ENCODE measurements at places on chromosomes 7 and 10.

GRCh38 chr10:48242171-48242904 is 32.2 kb downstream of the FRMPD2 start:
- no peak for DNase-seq

GRCh38 chr7:131859147-131859821 is 302.9 kb upstream of the PODXL start:
- DNase-seq = peak; percentile 66

GRCh38 chr7:87345962-87346371 is 503 bp downstream of the CROT start:
- no peak for DNase-seq

DNA sequence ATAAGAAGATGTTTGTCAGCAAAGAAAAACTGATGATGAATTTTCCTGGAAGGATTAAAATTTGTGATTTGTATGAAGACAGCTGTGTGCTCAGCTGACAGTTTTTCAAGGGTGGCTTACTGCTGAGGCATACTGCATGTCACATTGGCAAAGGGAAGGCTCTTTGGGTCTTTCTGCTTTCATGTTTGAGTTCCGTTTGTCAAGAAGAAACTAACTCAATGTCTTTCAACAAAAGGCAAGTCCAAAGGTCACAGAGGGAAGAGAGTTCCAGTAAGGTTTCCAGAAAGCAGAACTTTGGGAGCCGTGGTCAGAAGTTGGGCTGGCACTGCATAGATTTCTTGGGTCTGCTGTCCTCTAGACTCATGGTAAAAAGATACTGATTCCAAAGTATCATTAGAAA is 16.9 kb downstream of the DYDC2 start:
- no peak for DNase-seq

- DNase-seq = no peak
These were observed 62.9 kb downstream of the SCRN1 start for GRCh38 chr7:29926741-29927140.

DNA sequence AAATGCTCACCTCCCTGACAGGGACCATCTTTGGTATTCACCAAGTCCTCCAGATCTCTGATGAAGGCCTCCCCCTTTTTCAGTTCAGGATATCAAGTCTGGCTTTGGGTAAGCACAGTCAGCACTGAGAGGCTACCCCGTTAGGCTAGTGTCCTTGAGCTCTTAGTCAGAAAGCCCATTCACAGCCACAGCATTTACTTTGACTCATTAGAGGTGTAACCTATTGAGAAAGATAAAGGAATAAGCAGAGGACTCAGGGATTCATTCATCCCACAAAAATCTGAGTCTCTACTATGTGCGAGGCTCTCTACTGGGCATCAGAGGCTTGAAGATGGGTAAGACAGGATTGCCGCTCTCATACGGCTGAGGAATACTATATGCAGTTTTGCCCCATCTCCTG is 14.0 kb upstream of the RAMP3 start:
- DNase-seq = no peak

DNA sequence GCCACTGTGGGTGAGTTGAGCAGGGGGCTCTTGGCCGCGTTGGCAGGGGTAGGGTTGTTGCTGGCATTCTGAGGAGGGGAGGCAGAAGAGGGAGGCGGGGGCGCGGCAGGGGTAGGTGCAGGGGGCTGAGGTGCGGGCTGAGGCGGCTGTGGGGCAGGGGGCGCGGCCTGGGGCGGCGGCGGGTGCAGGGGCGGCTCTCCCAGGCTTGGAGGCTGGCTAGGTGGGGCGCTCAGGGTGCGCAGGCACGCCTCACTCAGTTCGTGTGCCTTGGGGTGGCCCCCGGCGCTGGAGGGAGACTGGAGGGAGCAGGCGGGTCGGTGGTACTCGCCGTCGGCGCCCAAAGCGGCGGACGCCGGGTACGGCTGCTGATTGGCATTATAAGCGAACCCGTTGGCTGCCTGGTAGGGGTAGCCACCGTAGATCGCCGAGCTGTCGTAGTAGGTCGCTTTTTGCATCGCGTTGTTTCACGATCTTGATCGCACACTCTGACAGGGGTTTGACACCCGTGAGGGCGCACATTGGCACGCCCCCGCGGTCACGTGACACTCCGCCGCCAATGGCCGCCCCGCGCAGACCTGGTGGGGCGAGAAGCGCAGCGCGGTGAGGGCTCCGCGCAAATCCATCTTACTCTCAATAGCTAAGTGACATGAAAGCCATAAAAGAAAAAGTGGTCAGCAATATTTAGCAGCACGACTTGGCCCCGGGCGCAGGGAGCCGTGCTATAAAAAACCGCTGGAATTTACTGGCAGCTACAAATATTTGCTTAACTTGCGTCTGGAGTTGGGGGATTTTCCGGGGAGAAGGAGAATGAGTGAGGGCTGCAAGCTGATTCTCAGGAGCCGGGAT is 7.9 kb upstream of the HOXA2 start:
- no peak for DNase-seq

GRCh38 chr7:156158213-156158612 is 345.9 kb upstream of the SHH start:
- DNase-seq = no peak

DNA sequence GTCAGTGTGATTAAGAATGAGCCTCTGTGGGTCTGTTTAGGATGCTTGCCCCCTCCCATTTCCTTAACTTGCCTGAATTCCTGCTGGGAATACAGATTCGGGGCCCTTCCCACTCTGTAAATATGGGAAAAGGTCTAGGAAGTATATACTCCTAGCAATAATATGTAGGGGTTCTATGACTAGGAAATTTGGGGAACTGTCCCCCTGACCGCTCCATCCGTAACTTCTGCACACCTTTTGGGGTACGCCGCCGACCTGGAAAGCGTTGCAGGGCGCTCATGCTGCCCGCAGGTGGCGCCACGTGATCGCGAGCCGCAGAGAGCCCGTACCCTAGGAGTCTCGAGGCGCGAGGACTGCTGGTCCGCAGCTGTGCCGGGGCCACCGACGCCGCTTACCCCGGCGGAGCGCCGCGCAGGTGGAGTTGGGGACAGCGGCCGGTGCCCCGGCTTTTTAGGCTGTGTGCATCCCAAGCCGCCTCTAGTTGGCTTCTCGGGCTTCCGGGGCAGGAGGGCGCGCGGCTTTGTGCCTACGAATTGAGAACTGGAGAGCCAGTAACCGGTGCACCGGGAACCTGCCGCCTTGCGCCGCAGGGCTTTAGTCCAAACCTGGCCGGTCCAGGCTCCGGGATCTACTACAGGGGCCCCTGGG is 656 bp upstream of the CNNM2 start:
- DNase-seq = peak; percentile 90

DNA sequence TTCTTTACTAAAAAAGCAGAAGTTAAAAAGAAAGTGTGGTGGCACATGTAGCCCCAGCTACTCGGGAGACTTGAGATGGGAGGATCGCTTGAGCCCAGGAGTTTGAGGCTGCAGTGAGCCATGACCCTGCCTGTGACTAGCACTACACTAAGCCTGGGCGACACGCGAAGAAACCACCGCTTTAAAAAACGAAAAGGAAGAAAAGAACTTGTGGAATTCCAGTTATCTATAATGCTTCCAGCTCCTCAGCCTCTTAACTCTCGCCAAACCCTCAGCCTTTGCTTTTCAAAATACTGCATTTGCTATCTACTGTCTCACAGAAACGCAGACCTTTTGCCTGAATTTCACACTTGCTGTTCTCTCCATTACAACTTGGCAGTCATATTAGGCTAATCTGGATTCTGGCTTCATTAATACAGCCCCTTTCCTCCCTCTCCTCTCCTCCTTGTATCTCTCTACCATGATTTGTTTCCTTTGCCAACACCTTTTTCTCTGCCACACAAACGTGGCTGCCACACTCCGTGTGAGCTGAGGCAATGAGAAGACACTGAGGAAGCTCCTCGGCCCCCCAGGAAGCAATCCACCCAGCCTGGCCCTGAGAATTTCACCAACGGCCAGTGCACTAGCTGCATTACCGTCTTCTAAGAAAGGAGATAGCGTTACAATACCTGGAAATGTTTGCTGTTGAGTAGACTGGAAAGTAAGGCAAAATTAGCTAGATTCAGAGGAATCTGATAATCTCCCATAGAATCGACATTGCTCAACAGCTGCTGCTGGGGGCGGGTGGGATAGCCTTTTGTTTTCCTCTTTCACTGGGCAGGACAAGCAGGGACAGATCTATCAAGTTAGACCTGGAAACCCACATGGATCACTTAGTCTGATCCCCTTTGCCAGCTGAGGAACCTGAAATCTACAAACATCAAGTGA is 37.2 kb downstream of the CALML5 start:
- no peak for DNase-seq

DNA sequence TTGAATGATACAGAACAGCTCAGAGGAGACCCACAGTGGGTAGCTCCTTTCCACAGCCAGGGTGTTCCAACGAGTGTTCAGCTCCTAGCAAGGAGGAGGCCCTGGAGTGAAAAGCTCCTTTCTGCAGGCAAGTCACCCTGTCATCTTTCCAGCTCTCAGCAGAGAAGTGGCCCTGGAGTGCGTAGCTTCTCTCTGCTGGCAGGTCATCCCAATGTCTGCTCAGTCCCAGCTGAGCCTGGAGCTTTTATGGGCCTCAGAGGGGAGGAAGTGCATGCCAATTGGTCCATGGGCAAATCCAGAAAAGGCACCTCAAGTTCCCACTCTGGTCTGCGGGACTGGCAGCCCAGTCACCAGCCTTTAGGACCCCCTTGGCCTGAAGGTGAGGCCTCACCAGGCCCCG is 30.8 kb upstream of the ZMYND11 start:
- DNase-seq = no peak

DNA sequence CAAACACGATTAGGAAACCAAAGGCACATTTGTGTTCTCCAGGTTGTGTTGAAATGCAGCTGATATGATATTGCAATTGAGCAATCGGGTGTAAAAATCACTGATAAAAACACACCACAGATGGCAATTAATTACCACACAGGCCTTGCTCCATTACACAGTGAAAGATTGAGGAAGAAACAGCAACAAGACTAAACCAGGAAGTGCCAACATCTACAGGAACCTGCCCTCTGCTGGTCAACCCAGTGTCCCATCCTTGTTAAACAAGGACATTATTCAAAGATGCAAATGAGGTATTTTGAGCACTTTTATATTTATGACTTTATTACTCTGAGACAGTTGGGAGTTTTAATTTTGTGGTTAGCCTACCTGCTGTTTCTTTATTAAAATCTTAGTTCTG is 765.6 kb upstream of the GHITM start:
- DNase-seq = no peak

GRCh38 chr7:107891636-107892366 is 818 bp downstream of the DLD start:
- DNase-seq = no peak

DNA sequence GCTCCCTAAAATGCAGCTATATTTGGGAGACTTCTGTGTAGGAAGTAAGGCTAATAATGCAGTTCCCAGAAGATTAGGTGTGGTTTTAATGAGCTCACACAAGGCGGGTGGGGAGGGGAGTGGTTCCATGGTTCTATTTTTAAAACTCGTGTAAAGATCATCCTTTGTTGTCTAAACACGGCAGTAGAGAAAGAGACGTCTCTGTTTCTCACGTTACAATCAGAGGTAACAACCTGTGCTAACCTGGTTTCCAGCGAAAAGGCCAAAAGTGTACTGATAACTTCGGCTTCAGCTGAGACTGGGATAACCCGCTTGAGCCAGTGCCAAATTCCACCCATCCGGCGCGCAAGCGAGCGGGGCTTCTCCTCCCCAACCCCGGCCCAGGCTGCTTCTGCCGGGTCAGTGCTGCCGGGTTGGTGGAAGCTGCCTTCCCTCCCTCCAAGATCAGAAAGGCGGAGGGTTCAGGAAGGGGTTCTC is 2.5 kb upstream of the MAP3K8 start:
- DNase-seq = no peak

- no peak for DNase-seq
These were observed 3.3 kb upstream of the ABRAXAS2 start for GRCh38 chr10:124798364-124798763.

GRCh38 chr7:111138193-111138569 is 47.3 kb downstream of the LRRN3 start:
- DNase-seq = peak; percentile 70

DNA sequence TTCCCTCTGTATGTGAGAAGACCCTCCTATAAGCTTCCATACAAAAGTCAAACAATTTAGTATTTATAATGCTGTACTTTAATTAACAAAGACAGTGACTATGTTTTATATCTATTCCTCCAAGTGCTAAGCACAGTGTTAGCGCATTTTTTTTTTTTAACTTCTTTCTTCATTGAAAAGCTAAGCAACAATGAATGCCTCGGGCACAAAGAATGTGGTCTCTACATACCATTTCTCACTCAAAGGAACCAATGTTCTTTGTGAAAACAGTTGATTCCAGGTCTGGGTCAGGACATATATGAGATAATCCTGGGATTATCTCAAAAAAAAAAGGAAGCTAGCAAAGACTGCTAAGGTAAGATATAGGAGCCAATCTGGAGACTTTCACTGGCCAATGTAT is 26.2 kb upstream of the REEP3 start:
- no peak for DNase-seq

DNA sequence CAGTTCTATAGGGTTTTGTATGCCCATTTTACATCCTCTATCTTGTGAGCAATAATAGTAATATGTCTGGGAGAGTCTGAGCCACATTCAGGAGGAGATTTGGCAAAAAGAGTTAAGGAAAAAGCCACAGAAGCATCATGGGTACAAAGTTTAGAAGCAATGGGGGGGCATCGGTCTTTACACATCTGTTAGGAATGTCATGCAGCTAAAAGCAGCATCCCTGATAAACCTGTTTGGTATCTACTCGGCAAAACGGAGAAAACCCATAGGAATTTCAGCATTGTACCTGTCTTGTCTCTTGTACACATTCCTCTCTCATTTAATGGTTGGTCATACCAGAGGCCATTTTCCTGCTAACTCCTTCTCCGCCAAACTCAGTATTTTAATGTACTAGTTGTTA is 12.5 kb upstream of the HERPUD2 start:
- DNase-seq = no peak

GRCh38 chr10:114920459-114920858 is 17.5 kb upstream of the TRUB1 start:
- no peak for DNase-seq

DNA sequence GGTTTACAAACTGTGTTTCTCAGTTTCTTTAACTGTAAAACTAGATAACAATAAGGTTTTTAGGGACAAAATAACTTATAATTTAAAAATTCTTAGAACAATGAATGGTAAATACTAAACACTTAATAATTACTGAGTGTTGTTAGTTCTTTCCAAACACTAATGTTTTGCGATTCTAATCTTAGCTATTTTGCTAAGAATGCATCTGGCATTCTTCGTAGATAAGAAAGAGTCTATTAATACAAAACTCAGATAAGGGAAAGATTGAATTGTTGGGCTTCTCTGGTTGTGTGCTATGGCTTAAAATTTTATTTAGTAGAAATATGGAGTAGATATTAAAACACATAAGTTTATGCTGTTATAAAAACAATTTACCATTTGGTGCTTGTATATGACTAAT is 45.4 kb downstream of the TMEM229A start:
- no peak for DNase-seq

DNA sequence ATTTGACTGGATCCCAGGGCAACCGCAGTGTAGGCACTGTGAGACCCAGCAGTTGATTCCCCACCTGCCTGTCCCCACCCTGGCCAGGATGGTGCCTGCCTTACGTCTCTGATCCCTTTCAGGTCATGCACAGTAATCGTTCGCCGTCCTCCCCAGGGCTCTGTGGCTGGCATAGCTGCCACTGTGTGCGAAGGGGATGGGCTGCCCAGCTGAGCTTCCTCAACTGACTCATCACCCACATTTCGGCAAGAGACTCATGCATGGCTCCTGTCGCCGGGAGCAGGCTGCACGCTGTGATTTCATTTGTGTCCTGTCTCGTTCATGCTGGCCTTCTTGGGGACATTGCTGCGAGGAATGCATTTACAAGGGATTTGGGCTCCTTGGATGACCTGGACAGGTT is 252.4 kb downstream of the KLF6 start:
- DNase-seq = no peak

- no peak for DNase-seq
These were observed 9.1 kb downstream of the DNTT start for GRCh38 chr10:96313344-96313743.

- no peak for DNase-seq
These were observed 120.3 kb downstream of the PTEN start for GRCh38 chr10:87983716-87984115.
